ENCODE measurements at places on chromosomes 3 and 15.

GRCh38 chr15:27993996-27994780, 104.9 kb downstream of the OCA2 start:
- no peak for DNase-seq

DNA sequence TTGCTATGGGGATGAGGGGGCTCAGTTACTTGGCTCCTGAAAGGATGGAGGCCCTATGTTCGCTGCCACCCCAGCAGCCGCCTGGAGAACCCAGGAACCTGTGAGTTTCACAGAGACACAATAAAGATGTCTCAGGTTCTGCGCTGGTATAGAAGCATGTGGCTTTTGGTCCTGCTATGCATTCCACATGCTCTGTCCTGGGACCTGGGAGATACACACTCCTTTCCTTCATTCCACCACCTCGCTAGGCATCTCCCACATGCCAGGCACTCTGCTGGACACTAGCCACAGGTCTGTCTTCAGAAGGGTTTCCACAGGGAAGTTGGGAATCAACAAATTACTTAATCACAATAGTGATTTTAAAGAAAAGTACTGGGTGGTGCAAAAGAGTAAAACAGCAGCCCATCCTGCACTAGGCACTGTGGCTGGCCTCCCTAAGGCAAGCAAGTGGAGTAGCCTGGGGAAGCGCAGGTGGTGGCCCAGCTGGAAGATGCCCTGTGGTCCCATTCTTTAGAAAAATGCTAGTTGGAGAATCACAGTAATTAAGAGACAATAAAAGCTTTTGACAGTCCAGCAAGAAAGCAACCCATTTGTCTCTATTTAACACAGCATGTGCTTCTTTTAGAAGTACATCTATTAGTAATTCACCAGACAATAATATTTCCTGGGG, 408.9 kb upstream of the WNT5A start:
- no peak for DNase-seq

DNA sequence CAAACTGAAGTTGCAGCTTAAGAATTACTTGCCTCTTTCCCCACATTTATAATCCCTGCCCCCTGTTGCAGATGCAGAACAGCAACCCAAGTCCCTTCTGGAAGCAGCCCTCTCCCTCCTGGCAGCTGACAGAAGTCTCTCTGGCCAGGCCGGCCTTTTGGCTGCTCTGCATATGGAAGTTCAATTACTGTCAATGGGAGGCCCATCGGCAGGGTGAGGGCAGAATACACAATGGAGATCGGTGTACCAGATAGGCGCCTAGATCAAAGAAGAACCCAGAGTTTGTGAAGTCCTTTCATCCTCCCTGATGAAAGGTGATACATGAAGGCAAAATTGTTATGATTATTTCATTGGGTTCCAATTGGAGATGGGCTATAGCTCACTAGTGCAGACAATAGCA, 327.9 kb upstream of the CTNNB1 start:
- no peak for DNase-seq

DNA sequence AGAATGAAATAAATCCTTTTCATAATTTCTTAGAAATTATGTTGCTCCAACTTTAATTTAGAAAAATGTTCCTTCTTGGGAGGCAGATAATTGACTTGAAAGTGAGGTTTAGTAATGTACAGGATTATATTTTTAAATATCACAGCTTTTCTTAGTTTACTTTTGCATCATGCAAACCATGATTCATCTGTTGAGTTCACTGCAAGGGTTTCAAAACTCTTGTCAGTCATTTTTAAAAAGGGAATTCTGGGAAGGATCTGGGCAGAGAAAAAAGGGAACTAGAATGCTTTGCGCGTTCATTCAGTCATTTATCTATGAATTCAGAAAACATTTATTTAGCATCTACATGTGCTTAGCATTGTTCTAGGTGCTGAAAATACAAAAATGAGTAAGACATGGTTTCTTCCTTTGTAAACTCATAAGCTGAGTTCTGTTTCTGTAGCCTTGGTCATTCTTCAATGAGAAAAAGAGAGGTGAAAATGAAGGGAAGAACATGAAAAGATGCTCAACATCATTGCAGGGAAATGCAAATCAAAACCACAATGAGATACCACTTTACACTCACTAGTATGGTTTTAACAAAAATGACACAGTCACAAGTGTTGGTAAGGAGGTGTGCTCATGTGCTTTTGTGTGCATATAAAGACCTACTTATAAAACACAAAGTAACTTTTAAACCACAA, 209.1 kb downstream of the NR1D2 start:
- DNase-seq: no peak

DNA sequence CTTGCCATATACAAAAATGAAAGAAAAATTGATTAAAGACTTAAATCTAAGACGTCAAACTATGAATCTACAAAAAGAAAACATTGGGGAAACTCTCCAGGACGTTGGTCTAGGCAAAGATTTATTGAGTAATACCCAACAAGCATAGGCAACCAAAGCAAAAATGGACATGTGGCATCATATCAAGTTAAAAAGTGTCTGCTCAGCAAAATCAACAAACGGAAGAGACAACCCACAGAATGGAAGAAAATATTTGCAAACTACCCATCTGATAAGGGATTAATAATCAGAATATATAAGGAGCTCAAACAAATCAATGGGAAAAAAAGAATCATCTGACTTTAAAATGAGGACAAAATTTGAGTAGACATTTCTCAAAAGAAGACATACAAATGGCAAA, 160.9 kb downstream of the DCLK3 start:
- no peak for DNase-seq

GRCh38 chr3:145952536-145952935, 208.4 kb downstream of the PLOD2 start:
- DNase-seq: no peak

DNA sequence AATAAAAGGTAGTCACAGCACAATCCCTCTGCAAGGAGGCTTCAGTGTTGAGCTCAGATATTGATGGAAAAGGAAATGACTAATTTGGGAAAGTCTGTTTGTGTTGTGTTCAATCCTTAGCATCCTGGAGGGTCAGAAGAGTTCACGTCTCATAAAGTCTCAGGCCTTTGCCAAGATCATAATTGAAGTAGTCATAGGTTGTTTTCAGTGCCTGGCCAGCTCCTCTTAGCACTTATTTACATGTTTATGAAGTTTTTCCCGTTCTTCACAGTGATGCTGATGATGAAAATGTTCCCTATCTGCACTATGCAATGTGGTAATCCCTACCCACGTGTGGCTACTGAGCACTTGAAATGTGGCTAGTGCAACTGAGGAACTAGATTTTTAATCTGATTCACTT, 61.6 kb upstream of the TGFBR2 start:
- no peak for DNase-seq

- DNase-seq: no peak
These were observed 62.9 kb upstream of the NR2E3 start for GRCh38 chr15:71747128-71748083.

- DNase-seq: no peak
These were observed 714.3 kb upstream of the CFAP20DC start for GRCh38 chr3:59764171-59764570.

DNA sequence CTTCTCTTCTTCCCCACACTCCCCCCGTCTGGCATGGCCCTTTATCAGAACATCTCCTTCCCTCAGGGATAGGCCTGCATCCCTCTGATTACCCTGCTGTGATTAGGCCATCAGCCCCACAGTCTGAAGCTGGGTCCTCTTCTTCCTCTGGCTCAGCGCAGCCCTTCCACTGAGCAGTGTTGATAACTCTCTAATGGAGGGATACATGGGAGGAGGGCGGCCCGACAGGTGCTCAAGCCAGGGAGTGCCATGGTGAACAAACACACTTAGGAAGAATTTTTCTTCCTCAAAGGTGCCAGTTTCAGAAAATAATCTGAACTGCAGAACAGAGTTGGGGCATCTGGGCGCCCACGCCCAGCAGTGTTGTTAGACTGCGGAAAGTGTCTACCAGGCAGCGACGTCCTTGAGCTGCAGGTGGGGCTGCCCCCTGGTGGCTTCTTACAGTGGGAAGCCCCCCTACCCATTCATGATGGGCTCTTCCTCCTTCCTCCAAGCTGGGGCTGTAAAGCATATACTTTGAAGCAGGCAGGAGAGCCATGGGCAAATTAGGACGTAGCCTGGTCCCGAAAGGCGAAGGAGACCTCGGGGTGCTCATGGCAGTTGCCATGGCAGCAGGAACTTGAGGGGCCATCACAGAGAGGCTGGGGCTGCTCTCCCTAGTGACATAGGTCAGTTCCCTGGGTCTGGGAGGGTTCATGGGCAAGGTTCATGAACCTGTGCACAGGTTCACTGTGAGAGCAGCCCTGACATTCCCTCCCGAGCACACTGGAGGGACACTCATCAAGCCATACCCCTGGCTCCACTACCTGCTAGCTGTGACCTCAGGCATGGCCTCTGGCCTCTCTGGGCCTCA, 33.2 kb upstream of the NR2C2 start:
- no peak for DNase-seq

GRCh38 chr3:117285737-117286136, 576.2 kb downstream of the TUSC7 start:
- DNase-seq: no peak

- no peak for DNase-seq
These were observed 214.8 kb downstream of the KCNH8 start for GRCh38 chr3:19363071-19363470.

- no peak for DNase-seq
These were observed 7.1 kb downstream of the MINAR1 start for GRCh38 chr15:79439236-79439635.

DNA sequence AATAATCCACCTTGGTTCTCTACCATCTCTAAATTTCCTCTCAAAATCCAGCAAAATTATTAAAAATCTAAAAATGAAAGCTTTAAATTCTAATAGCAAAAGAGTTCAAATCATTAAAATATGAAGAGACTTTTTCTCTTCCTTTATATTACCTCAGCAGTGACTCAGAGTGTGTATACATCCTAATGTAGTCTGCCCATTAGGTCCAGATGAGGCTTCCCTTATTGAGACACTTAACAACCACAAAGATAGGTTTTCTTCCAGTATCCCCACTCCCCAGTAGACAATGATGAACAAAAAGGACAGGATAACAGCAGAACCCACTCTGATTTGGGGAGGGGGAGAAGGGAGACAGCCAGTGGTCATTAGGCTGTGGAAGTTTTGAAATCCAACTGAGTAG, 61.5 kb upstream of the DCBLD2 start:
- DNase-seq: no peak

DNA sequence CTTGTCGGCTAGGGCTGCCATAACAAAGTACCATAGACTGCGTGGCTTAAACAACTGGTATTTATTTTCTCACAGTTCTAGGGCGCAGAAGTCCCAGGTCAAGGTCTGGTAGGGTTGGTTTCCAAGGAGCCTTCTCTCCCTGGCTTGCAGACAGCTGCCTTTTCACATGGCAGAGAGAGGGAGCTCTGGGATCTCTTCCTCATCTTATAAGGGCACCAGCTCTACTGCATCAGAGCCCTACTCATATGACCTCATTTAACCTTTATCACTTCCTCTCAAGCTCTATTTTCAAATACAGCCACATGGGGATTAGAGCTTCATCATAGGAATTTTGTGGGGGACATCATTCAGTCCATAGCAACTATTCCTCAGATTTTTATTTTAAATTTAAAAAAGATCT, 17.6 kb upstream of the PAQR9 start:
- no peak for DNase-seq

GRCh38 chr3:106691476-106691875, 685.8 kb upstream of the CCDC54 start:
- DNase-seq: no peak

DNA sequence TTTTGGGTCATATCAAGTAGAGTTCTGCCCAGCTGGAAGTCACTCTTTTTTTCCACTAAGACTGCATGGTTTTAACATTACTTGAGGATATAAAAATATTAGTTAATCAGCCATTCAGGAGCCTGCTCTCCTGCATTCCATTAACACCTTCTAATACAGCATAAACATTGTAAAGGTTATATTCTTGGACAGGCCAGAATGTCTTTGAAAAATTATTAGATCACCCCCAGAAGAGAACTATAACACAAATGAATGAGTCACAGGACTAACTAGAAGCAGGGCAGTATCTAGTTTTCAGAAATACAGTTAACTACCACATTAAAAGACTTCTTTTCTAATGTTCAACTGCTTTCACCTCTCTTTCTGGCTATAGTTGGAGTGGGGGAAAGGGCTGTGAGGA, 80.9 kb downstream of the THBS1 start:
- DNase-seq: no peak

- DNase-seq: no peak
These were observed 54.6 kb upstream of the MYZAP start for GRCh38 chr15:57537072-57537471.

DNA sequence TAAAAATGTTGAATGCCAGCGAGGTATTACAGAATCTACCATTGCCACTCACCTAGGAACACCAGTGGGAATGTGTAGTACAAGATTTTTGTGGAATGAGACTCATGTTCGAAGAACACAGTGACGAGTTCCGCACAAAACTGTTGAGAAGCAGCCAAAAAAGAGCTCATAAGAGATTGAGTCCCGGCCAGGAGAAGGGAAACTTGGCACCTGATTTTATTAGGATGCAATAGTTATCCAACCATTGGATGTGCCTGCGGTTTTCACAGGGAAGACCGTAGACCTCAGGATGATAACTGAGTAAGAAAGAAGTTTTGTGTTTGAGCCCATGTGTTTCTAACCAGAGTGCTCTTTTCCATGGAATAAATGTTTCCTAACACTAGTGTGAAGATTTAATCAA, 88.9 kb downstream of the PTPRG start:
- DNase-seq: no peak

DNA sequence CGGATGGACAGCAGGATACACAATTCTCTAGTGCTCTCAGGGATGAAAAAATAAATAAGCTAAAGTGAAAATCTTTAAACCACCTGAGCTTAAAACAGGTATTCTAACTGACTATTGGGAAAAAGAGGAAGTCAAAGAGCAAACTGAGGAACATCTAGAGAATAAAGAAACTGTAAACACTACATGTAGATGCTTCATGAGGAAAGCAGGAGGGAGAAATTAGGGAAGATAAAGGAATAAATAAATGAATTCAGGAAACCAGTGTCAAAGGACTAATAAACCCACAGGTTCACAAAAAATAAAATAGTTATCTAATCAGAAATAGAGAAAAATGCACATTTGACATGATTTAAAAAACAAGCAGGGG, 525 bp upstream of the MCCC1 start:
- no peak for DNase-seq

DNA sequence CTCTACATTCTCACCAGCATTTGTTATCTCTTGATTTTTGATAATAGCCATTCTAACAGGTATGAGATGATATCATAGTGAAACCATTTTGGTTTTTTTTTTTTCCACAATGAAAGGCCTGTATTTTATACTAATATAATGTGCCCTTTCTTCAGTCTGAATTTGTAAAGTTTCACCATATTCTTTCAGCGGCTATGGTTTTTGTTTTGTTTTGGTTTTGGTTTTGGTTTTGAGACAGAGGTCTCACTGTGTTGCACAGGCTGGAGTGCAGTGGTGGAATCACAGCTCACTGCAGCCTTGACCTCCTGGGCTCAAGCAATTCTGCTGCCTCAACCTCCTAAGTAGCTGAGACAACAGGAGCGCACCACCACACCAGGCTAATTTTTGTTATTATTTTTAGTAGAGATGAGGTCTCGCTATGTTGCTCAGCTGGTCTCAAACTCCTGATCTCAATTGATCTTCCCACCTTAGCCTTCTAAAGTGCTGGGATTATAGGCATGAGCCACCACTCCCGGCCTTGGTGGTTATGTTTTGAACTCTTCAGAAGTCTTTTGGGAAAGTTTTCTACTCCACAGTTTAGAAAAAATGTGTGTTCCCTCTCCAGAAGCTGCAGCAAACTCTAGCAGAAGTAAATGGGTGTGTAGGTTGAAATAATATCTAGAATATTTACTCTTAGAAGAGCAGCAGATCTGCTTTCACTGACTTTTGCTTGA, 110.2 kb upstream of the UMPS start:
- DNase-seq: no peak

Data from stimulated activated CD8-positive, alpha-beta memory T cell treated with anti-CD3 and anti-CD28 coated beads, Interleukin-4, amount 100 ng/mL, for 1 hour (primary cell).